ENCODE measurements at places on chromosomes 5 and 9.

DNA sequence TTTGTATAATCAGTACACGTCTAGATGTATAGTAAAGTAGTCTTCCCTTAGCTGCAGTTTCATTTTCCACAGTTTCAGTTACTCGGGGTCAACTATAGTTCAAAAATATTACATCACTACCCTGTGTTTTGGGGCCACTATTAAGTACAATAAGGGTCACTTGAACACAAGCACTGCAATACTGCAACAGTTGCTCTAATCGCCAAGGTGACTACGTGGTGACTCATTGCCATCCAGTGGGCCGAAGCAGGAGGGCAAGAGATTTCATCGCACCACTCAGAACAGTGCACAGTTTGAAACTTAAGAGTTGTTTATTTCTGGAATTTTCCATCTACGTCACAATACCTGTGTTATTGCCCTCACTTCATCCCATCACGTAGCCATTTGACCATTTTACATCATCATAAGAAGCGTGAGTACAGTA is at the start of gene ARL14EPL:
TSS of gene ARL14EPL (plus strand) at position 379 of the 424 bp plus-strand sequence. CDS start 18,994 bp downstream, outside the sequence.
- peak; percentile 48 for DNase-seq

DNA sequence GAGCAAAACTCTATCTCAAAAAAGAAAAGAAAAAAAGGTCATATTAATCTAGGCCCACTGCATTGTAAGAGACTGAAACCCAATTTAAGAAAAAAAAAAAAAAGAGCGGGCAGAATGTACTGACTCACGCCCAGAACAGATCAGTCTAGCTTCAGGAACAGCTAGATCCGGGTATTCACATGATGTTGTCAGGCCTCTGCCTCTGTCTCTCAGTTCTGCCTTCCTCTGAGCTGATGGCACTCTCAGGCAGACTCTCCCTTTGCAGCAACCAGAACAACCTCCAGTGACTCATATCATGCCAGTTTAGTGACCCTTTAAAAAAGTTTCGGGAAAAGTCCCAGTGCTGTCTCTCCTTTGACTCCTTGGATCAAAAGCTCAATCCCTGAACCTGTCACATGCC is 53.0 kb downstream of the NEURL1B start:
- no peak for DNase-seq

DNA sequence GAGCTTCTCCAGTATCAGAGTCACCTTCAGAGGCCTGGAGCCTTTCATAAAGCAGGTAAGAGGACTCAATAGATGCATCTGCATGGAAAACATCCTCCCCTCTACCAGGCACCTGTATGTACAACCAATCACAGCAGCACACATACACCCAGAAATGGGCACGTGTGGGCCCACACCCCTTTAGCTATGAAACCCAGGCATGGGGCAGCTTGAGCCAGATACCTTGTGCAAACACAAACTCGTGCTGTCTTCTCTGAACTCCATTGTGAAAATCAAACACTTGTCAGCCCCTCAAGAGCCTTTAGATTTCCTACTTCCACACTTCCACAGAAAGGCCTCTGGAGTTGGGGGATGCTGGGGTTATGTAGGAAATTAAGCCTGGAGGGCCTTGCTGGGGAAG is 1.1 kb upstream of the CSF2 start:
- no peak for DNase-seq

DNA sequence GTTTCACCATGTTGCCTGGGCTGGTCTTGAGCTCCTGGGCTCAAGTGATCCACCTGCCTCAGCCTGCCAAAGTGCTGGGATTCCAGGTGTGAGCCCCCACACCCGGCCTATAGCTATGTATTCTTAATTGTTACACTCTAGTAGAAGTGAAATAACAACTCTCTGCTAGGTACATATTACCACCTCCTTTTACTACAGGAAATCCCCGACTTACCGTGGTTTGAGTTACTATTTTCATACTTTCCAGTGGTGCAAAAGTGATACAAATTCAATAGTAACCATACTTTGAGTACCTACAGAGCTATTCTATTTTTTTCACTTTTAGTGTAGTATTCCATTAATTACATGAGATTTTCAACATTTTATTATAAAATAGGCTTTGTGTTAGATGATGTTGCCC is 719 bp downstream of the ARL14EPL start:
- DNase-seq, result no peak

GRCh38 chr5:57033503-57033902 is 81.6 kb upstream of the MIER3 start:
- no peak for DNase-seq

DNA sequence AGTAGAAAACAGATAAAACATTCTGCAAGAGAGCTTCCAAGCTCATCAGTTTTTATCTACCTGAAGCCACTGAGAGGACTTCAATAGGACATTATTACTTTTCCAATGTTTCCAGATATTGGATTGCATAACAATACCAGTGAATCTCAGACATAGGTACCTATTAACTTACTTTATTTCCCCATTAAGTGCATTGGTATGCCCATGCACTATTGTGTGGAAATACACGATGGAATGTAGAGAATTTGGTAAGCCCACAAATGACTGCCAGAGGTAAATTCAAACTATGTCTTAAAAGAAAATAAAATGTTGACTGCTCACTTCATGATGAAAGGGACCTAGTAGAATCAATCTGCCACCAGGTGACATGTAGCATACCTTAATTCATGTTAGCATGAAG is 48.1 kb upstream of the PRR16 start:
- no peak for DNase-seq

DNA sequence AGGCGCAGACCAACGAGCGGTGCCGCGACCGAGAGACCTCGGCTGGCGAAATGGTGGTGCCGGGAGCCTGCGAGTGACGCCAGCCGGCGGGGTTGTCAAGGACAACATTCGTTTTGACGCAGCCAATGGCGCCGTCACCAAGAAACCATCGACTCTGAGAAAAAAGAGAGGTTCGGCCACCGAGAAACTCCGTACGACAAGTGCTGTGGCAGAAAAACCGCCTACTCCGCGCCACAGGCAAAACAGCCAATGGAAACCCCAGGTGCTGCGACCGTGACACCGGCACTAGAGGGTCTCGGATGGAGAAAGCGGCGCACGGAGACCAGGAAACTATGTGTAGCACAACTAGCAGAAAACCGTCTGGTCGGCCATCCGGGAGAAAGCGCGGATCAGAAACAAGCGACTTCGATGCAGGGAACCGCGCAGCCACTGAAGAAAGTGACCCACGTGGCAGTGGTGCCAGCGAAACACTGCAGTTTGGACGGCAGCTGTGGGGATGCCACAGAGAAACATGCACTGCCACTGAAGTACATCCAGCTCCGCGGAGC is 88.8 kb downstream of the ANXA2R start:
- DNase-seq, result no peak
